ENCODE measurements at places on chromosomes 2 and 18.

GRCh38 chr18:5729983-5730699, 165.2 kb downstream of the TMEM200C start:
- no peak for DNase-seq

DNA sequence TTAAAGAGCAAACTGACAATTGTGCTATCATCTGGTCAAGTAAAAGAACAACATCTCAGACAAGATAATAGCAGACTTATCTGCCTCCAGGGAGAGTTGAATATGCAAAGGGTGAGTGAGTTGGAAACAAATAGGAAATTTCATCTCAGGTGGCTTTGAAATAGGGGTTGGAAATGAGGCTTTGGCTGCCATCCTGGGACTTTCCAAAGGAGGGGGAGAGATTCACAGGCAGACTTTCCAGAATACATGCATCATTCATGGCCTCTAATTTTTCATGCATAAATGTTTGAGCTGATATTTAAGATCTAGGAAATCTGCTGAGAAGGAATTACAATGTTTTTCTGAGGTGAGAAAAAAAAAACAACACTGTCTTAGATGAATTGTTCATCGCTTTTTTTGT, 300.5 kb downstream of the ALK start:
- DNase-seq: no peak

- DNase-seq: no peak
Measured at GRCh38 chr2:105791229-105791628, 46.5 kb downstream of the NCK2 start.

GRCh38 chr18:44047585-44047984, 633.1 kb upstream of the SETBP1 start:
- DNase-seq: no peak

DNA sequence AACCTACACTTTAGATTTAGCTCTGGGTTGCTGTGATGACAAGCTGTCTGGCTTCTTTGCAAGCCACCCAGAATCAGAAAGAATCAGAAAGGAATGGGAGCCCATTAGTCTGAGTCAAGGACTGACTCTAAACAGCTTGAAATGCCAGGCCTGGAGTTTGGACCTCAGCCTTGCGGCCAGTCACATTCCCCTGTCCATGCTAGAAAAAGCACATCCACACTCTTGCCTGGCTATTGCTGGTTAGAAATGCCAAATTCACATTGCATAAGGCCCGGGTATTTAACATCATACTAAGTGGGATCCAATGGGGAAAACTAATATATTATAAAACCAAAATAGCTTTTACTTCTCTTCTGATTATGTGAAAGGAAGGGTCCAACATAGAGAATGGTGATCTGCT, 756.8 kb upstream of the KLHL29 start:
- no peak for DNase-seq

All from NCI-H1417 treated with DMSO at 0.1 percent for 48 hours (cell line).